ENCODE measurements at places on chromosomes 1 and 21. TPM values are rescaled to one million over a fixed set of nuclear protein-coding genes. Genes with fewer than 3 reads are reported as not detected.

KCNE1 gene
- polyA plus RNA-seq, result 1.3 TPM

DNAH14 gene
- polyA plus RNA-seq, result 21.4 TPM

BTBD8 gene
- 5.2 TPM for polyA plus RNA-seq

TNFRSF18 gene
- polyA plus RNA-seq, result 0.79 TPM

OR6Y1 gene
- polyA plus RNA-seq, result not detected

KISS1 gene
- 0.64 TPM for polyA plus RNA-seq

OPRD1 gene
- polyA plus RNA-seq, result 0.25 TPM

RIMKLA gene
- polyA plus RNA-seq, result 0.68 TPM

All from left renal cortex interstitium (tissue), 4 donors.